ENCODE measurements at places on chromosomes 4 and X.

DNA sequence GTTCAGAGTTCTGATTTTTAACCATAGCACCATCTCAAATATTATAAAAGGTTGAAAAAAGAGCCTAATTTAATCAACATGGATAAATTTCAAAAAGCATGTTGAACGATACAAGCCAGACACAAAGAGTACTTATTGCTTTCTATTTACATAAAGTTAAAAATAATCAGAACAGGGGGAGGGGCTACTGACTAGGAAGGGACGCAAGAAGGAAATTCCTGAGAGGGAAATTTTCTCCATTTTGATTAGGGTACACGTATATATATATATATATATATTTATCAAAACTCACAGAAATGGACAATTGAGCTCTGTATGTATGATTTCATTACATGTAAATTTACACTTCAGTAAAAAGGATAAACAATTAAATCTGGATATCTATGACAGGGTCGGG lies 482 bp upstream of the MBTPS2 start:
- no peak for DNase-seq

DNA sequence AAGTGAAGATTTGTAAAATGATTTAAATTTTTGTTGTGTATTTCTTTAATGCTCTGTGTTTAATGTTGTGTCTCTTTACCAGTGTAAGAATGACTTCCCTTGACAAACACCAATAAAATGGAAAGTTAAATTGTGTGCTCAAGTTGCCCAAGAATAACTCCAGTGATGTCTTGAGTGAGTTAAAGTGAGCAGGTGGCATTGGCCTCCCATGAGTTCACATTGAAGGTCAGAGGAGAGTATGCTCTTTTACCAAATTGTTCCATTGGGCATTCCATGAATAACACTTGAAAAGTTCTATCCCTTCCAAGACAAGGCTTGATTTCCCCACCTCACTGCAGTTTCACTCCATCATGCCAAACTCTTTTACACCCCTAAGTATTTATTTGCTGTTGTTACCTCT lies 4.5 kb downstream of the ANXA5 start:
- DNase-seq, result no peak

DNA sequence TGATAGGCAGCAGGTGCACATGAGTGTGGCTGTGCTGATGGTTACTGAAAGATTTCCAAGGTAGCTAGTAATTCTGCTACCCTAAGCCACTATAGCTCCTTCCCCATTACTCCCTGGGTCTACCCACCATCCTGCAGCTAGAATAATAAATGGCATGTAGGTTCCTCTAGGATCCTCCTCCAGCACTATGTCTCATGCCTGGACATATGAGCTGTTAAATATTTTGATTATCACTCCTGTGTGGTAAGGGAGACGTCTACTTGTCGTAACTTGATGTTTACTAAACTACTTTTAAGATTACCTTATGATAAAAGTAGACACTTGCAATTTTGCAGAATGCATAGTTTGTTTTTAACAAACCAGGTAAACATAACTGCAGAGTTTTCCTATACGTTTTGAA lies 35.5 kb downstream of the TET2 start:
- DNase-seq, result no peak

DNA sequence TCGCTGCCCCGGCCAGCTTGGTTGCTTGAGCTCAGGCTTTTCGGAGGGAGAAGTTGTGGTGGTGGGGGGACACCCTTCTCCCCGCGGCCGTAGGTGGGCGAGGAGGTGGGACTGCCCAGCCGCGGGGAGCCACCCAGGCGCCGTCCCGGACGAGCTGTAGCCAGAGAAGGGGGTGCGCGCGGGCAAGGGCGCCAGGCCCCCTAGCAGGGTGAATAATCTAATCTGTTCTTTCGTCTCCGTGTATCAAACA lies 3.1 kb downstream of the MID1IP1 start:
- DNase-seq, result no peak

DNA sequence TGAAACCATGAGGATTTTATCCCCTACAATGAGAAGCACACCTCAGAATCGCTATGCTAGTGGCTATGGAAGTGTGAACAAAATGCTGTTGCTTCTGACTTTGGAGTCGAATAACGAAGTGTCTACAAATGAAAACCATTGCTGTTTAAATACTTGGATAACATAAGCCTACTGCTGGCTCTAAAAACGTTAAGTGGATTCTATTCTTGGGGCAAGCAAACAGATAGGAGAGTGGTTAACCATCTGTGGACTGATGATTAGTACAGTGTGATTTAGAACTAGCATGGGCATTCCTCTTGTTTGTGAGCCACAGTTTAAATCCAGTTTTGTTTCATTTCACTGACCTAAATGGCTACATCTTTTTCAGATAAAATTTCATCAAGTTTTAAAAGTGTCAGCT lies 109.7 kb upstream of the PNPLA4 start:
- no peak for DNase-seq

GRCh38 chr4:100811046-100811445 lies 293.2 kb upstream of the EMCN start:
- no peak for DNase-seq
